SW 1271 (cell line): ENCODE measurements at places on chromosomes 7 and 10.

DNA sequence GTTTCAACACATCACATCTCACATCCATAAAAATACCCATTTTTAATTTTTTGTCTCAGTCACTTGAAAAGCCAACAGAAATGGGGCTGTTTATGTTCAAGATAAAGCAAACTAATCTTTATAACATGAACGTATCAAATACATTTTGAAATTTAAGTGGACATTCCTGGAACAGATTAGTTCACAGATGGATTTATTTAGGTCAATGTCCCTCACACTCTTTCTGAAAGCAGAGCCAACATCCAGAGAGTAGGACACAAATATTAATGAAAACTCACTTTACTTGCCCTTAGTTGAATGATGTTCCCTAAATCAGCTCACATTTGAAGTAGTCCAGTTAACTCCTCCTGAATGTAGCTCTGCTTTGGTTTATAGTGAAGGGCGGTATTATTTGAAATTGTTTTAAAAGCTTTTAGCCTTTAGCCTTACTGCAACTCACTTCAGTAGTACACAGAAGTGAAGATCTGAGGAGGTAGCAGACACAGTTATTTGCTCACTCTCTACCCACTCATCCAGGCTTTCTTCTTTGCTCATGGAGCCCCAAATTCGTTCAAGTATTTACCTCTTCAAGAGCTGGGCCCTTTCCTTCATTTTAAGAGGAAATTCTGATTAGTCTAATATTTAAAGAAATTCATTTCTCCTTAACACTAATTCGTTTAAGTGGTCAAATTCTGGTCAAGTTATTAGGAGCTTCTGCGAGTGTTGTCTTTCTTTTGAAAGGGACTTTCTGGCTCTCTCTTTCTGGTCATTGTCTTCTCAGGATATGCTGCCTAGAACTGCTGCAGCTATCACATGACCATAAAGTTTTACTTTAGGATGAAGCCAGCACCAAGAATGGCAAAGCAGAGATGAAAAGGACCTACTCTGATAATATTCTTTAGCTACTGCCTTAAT, 180.6 kb upstream of the AGR3 start:
- no peak for DNase-seq

DNA sequence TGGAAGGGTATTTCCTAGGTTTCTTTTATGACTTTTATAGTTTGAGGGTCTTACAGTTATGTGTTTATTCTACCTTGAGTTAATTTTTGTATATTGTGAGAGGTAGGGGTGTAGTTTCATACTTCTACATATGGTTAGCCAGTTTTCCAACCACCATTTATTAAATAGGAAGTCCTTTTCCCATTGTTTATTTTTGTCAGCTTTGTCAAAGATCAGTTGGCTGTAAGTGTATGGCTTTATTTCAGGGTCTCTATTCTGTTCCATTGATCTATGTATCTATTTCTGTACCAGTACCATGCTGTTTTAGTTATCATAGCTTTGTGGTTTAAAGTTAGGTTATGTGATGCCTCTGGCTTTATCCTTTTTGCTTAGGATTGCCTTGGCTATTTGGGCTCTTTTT, 71.9 kb upstream of the CC2D2B start:
- DNase-seq, result no peak

DNA sequence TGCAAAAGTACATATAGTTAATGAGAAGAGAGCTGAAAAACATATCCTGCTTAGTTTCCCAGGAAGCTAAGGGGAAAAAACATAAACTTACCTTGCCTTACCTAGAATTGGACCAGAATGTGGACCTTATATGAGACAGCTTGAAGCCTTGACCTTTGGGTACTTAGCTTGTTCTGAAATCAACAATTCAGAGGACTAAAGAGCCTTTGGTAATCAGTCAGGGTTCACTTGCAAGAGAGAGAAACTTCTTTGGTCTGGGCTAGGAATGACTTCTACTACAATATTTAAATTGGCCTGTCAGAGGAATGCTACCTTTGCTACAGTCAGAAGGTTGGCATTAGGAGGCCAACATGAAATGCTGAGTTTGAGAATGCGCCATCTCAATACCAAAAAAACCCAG, 24.9 kb downstream of the SAMD8 start:
- DNase-seq, result no peak

DNA sequence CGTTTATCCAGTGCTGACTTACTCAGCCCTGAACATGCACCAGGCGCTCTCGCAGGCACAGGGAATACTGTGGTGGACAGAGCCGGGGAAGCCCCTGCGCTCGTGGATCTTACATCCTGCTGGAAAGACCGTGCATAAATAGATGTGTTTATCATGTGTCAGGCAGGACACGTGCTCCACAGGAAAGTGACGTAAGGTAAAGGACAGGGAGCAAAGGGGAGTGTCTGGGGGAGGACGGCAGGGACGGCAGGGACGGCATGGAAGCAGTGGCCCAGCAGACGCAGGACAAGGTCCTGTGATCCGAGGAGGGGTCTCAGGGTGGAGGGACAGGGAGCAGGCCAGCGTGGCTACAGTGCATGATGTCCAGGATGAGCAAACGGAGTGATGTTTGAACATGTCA, 410.5 kb downstream of the PAXIP1 start:
- DNase-seq, result no peak

DNA sequence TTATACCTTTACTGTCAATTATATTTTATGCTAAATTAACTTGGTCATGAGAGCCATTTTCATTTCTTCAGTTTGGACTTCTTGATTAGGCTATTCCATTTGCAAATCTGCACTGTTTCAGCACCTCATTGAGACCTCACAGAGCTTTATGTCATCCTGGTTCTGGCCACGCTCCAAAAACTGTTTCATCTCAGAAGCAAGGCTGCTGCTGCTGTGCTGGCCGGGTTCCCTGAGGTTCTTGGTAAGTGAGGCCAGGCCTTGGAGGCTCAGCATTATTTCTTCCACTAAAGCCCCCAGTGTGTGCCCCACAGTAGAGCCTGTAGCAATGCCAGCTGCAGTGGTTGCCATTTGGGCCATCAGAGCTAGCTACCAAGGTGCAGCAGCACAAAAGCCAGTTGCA, 7.8 kb upstream of the ZNF485 start:
- DNase-seq, result no peak

DNA sequence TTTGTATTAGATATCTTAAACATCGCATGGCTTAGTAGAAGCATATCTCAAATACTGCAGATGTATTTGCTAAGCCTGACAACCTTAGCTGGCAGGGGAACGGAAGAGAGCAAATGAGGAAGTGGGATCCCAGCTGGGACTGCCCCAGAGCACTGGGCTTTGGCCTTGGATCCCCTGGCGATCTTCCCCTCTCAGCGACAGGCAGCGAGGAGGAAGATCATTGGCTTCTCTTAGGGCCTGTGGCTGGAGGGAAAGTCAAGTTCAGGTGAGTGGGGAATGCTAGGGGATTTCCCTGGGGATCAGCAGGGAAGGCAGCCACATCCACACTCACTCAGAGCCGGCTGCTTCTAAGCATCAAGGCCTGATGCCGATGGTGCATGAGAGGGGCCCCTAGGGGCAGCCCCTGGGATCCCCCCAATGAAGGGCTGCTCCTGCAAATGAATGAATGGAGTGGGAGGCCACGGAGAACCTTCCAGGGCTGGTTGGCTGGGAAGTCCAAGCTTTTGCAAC, 42.0 kb downstream of the LYZL2 start:
- no peak for DNase-seq
